ENCODE measurements at places on chromosomes 2 and 18.

DNA sequence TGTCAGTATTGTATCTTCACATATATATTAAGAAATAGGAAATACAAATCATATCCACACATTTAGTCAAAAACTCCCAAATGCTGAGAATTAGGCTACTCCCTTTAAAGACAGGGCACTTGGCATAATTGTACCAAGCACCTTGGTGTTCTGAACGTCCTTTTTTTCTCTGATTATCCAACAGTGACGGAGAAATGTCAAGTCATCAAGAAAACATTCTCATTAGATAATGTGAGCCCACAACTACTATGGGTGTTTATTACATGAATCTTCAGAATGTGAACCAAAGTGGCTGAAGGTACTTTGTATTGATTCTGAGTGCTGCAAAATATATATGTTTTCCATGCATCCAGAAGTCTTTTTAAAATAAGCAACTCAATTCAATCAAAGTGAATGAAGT lies 83.8 kb downstream of the PSMG2 start:
- DNase-seq, result no peak

DNA sequence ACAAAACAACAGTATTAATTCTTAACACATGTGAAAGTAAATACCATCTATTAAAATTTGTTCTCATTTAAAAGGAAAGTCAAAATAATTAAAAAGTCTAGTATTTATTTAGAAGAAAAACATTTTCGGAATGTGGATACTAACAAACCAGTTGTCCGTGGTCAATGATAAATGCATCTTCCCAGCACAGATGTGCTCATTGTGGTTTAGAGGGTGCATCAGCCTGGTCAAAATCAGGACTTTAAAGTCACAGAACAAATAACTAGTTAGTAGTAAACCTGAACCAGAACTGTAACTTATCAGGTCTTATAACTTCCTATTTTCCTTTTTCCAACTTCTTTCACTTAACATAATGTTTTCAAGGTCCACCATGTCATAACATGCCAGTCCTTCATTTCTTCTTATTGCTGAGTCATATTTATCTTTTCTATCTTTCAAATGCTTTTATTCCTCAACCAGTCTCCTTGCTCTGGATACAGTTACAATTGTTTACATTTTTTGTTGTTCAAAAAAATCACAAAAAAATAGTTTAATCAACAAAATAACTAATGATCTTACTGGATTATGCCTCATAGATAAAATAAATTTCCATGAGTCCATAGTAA lies 55.8 kb downstream of the ID2 start:
- DNase-seq, result no peak

DNA sequence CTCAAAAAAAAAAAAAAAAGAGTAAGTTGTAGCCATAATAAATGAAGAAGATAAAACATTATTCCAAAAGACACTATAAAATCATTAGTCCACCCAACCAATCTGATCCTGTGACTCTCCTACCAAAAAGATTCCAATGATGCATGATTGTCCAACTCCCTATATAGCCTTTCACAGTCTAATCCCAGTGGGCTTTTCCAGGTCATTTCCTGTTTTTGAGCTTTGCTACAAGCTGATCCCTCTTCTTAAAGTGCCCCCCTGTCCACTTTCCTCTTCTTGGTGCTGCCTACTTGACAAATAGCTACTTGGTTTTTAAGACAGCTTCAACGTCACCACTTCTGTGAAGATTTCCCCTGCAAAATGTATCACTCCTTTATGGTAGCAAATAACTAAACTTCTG lies 88.4 kb downstream of the SEMA4F start:
- no peak for DNase-seq

DNA sequence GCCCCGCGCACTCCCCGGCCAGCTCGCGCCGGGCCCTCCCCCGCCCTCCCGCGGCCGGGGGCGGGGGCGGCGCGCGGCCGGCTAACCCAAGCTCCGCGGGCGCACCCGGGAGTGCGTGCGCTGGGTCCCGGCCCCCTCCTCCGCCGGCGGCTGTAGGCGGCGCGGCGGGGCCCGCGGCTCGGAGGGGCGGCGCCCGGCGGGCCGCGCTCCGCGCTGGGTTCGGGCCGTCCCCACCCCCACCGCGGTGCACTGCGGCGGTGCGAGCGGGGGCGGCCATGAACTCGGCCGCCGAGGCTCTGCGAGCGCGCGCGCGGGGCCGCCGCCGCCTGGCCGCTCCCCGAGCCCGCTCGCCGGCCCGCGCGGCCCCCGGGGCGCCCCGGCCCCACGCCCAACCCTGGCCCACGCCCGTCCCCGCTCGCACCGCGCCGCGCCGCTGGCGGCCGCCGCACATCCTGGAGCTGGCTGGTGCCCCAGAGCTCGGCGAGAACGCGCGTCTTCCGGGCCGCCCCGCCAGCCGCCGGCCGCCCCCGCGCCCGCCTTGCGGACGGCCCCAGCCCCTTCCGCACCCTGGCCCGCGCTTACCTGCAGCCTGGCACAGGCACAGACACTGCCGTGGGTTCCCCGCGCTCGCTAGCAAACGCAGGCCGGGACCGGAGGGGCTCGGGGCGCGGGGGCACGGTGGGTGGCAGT lies at the start of gene ZBTB14:
TSS of gene ZBTB14 (minus strand) at position 496 of the 690 bp plus-strand sequence. CDS start 2,480 bp downstream, outside the sequence.
- peak; percentile 62 for DNase-seq

- DNase-seq, result no peak
Observed at GRCh38 chr2:240781471-240782220, 38.4 kb downstream of the KIF1A start.

DNA sequence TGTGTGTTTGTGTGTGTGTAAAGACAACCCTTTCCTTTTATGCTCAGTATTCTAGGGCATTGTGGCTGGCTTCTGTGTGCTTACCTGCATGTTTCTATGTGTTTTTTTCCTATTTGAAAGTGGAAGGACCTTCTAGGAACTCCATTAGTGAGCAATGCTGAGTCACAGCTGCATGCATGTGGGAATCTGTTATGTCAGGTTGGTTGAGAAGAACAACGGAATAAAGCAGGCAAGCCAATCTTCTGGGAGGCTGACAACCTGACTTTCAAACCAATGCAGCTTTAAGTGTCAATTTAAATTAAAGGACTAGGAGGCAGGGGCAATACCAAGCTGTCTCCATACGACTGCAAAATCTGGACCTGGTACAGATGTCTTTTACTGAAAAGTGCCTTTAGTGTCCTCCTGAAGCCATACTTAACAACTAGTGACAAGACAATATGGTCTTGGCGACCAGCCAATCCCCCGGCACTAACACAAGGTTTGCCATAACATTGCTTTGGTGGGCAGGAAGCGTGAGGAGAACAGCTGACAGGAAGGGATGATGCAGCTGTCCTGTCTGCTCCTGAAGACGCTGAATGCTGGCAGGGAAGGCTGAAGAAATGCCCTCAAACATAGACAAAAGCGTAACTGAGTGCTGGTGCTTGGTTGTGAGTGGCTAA lies 514.7 kb upstream of the CDH7 start:
- DNase-seq, result no peak

DNA sequence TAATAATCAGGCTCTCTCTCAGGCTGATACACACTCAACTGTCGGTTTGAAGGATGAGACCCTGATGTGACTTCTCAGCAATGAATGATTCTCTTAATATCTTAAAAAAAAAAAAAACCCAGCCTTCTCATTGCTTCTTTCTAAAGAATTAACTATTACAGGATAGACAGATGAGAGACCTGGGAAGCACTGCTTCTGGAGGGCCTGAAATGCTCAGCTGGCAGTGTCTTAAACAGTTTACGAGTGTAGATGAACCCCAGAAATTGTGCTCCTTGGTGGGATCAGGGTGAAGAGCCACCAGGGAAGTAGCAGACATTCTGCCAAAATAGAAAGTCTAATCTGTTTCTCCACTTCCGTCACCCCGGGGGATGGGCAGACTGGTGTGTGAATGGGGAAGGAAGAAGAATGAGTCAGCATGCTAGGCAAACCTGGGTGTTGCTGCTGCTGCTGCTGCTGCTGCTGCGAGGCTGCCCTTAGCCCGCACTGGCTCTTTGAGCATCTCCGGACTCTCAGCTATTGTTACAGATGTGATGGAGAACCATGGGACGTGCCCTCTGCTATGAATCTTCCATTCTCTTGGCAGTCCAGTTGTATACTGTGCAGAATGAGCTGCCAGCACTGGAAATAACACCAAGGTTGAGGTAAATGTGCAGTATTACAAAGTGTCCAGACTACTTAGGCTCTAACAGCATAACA lies 158.4 kb downstream of the SETBP1 start:
- peak; percentile 51 for DNase-seq

GRCh38 chr2:203681978-203682377 lies 24.5 kb upstream of the CD28 start:
- no peak for DNase-seq

DNA sequence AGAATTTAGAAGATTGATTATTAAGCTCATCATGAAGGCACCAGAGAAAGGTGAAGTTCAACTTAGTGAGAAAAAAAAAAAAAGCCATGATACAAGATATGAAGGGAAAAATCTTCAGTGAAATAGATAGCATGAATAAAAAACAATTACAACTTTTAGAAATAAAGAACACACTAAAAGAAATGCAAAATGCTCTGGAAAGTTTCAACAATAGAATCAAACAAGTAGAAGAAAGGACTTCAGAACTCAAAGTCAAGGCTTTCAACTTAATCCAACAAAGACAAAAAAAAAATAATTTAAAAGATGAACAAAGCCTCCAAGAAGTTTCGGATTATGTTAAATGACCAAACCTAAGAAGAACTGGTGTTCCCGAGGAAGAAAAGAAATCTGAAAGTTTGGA lies 105.5 kb downstream of the GRB14 start:
- DNase-seq, result no peak

- no peak for DNase-seq
Observed at GRCh38 chr18:13035249-13035914, 44.2 kb downstream of the CEP192 start.

- peak; percentile 52 for DNase-seq
Observed at GRCh38 chr18:77108001-77108692, 24.4 kb downstream of the MBP start.

DNA sequence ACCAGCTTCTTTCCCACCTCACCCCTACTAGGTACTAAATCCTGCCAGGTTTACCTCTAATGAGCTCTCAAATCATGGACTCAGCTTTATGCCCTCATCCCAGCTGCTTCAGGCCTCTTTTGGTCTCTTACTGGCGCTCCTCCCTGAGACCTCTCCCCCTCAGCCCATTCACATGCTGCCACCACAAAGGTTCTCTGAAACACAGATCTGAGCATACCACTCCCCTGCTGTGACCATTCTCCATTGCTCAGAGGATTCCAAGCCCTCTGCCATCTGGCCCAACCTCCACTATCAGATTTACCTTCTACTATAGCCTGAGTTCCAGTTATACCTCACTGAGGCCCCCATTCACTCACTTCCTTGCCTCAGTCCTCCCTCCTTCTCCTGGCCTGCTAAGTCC lies 174.8 kb downstream of the ANKRD44 start:
- DNase-seq, result no peak

GRCh38 chr18:79479761-79480161 lies 84.0 kb downstream of the NFATC1 start:
- DNase-seq, result no peak

GRCh38 chr2:71922091-71922490 lies 225.6 kb downstream of the CYP26B1 start:
- DNase-seq, result no peak

DNA sequence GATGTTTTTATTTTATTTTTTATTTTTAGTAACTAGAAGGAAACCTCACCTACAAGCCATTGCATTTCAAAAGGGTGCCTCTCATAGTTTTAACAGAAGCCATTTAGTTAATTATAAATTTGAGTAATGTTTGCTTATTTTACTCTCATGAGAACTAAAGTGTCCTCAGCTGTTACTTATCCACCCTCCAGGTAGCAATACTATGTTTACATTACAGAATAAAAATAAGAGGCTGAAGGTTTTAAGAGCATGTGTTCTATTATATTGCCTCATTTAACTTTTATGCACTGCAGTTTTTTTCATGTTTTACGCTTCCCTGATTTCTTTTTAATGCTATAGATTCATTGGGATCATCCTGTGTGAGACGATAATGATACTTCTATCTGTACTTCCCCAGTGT lies 235.5 kb downstream of the THSD7B start:
- DNase-seq, result no peak

DNA sequence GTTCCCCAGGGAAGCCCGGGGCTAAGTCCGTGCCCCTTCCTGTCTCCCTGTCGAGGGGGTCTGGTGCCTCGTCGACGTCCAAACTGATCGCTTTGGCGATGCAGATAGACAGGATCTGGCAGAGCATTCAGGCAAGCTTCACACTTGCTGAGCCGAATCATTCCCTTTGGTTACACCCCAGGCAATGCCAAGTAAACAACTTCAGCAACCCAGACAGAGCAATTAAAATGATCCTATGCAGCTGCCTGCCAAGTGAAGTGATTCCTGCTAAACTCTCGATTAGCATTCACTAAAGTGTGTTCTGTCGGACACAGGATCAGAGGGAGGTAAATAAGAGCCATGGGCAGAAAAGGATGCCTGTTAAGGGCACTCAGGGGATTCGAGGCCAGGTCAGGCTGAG lies 108.2 kb upstream of the RAB12 start:
- DNase-seq, result no peak

GRCh38 chr2:85936421-85937068 lies 47.8 kb upstream of the ST3GAL5 start:
- no peak for DNase-seq

- no peak for DNase-seq
Observed at GRCh38 chr2:105330681-105331375, 1.3 kb upstream of the TGFBRAP1 start.

DNA sequence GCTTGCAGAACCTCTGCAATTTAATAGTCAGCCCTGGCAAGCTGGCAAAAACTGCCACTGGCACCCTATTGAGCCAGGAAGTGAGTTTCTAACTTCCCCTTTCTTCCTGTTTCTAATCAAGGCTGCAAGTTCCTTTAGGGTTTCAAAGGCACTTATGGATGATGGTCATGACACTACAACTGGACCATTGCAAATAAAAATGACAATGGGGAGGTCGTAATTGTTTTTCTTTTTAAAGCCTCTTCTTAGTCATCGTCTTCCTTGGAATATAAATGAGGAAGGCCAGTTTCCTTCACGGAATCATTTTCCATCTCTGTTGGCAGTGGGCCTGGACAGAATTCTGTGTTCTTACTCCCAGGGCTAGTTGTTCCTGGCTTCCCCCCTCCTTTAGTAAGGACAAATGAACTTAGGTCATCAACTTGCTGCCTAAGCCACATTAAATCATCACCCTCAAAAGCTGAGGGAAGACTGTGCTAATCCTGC lies 35.8 kb downstream of the SH3RF3 start:
- DNase-seq, result no peak

GRCh38 chr2:226558418-226558817 lies 241.2 kb downstream of the IRS1 start:
- no peak for DNase-seq
